ENCODE measurements at places on chromosomes 1 and 21.

DNA sequence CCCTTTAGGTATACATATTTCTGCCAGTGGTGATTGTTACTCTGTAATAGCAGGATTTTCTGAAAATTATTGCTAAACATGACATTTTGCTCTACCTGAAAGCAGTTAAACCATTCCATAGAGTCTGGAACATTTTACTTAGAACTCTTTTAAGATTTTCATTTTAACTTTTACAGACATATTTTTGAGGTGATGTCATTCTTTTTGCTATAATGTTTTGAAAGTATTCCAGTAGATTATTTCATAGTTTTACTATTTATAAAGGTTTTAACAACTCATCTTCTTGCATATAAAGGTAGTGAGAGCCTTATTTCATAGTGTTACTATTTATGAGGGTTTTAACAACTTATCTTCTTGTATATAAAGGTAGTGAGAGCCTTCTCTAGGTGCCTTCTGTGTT is 42.9 kb downstream of the PTBP2 start:
- DNase-seq: no peak

- no peak for DNase-seq
Observed at GRCh38 chr1:97209381-97209957, 487.9 kb downstream of the PTBP2 start.

DNA sequence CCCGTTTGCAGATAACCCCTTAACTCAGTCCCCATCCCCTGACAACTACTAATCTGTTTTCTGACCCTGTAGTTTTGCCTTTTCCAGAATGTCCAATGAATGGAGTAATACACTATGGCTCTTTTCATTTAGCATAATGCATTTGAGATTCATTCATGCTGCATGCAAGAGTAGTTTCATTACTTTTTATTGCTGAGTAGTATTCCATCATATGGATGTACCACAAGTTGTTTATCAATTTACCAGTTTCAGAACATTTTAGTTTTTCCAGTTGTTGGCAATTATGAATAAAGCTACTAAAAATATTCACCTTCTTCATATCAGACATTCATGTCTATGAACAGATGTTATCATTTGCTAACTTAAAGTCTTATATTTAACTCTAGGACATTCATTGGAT is 45.3 kb downstream of the STXBP3 start:
- DNase-seq: no peak

GRCh38 chr1:226050133-226050532 is 12.4 kb upstream of the H3-3A start:
- no peak for DNase-seq

- DNase-seq: no peak
Observed at GRCh38 chr1:98675282-98675681, 13.8 kb downstream of the SNX7 start.

- DNase-seq: no peak
Observed at GRCh38 chr1:217117973-217118465, 394.8 kb upstream of the ESRRG start.

DNA sequence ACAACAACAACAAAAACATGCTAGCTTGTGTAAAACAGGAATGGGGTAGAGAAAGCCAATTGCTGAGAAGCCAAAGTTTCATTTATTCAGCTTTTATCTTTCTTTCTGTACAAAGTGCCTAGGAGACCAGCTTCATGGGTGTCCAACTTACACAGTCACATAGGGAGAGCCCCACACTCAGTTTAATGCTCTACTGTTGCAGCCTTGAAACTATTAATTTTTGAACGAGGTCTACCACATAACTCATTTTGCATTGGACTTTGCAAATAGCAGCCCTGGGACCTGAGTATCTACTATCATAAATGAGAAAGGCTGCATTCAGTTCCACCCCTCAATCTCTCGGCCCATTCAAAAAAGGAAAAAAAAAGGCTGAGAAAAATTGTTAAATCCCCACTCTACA is 98.8 kb downstream of the ZNF644 start:
- DNase-seq: no peak

GRCh38 chr1:10626791-10627410 is 152.2 kb downstream of the PEX14 start:
- no peak for DNase-seq

DNA sequence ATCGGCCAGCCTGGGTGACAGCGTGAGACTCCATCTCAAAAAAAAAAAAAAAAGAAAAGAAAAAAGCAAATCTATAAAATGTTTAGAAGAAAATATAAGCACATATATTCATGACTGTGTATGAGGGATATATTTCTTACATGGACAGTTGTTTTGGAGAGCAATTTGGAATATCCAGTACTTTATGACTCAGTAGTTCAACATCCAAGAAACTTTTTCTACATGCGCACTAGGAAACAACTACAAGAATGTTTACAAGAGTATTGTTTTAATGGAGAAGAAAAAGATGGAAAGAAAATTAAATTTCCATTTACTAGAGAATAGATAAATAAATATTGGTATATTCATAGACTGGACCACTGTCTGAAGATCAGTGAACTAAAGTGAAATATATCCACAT is 77.5 kb downstream of the MAST2 start:
- no peak for DNase-seq

DNA sequence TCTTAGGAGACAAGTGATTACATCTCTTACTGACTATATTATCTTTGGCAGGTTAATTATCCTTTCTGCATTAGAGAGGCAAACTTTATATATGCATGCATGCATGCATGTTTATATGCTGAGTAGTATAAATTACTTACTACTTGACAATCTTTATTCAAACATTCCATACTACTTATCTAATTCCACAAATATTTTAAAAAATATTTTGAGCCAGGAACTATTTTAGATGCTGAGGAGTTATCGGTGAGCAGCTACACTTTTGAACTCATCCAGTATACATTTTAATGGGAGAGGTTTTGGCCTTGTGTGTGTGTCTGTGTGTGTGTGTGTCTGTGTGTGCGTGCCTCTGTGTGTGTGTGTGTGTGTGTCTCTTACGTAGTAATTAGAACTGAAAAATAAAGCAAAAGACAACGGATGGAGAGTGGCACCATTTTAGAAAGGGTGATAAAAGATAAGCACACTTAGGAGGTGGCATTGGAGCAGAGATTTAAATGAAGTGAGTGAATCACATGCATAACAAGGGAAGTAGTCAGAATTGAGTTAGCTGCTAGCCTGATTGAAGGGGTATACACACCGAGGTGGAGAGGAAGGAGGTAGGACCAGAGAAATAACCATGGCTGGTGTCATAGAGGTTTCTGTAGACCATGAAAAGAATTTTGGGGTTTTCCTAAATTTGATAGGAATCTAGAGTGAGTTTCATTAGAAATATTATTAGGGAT is 1488.4 kb downstream of the MRPL39 start:
- no peak for DNase-seq

DNA sequence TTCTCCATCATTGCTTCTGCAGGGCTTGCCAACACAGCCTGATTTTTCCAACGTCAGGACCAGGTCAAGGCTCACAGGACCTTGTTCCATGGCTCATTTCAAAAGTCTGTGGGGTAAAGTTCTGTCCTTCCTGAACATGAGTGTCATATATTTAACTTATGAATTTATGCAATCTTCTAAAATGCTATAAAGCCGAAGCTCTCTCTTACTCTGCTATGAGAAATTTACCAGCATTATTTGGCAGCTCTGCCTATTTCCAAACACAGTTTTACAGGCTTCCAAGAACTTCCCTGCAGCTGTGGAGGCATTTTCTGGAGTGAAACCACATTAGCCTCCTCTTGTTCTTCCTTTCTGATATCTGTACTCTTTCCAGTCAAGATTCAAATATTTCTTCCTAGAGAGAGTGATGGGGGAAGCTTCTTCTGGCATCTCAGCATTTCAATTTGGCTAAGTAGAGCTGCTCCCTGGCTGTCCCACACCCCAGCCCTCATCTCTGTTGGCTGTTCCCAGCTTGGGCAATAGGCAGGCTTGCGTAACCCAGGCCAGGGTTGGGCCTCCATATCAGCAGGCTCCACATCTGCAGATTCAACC is 15.6 kb upstream of the HMGCS2 start:
- DNase-seq: no peak

GRCh38 chr21:29018540-29018939 is 609 bp downstream of the RWDD2B start:
- DNase-seq: no peak

DNA sequence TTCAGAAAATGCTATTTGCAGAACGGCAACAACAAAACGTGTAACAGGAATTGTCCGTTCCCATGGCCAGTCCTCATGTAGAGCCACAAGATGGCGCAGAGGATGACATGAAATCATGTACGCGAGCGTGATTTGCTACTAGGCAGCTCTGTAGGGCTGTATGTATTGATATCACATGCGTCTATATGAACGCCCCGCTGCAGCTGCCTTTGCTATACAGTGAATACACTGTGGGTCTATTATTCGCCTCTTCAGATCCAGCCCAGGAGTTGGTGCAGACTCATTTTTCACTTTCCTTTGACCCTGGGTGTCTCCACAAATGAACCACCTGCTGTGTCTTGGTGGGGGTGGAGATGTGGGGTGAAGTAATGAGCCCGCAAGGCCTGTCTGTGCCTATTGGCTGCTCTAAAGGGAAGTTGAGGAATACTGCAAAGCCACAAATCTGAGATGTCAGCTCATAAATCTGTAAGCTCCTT is 361.5 kb downstream of the KIF26B start:
- no peak for DNase-seq

Measured in activated CD8-positive, alpha-beta memory T cell treated with anti-CD3 and anti-CD28 coated beads for 1 hour (primary cell).